ENCODE measurements at places on chromosomes 2 and 18. TPM values are rescaled to one million over a fixed set of nuclear protein-coding genes. Genes with fewer than 3 reads are reported as not detected.

- no peaks in the 10 kb centered on the region for H3K36me3 ChIP-seq
- no peaks in the 10 kb centered on the region for H3K4me1 ChIP-seq
- H3K27ac ChIP-seq = no peak overlapping the region
- no peaks in the 10 kb centered on the region for H3K27me3 ChIP-seq
- no peak overlapping the region for H3K4me3 ChIP-seq
Measured at GRCh38 chr2:204452464-204453023, 92.7 kb upstream of the PARD3B start.

- no peak overlapping the region for H3K27ac ChIP-seq
- H3K36me3 ChIP-seq = no peaks in the 10 kb centered on the region
- no peaks in the 10 kb centered on the region for H3K27me3 ChIP-seq
Measured at GRCh38 chr18:14074187-14074586, 58.0 kb downstream of the ZNF519 start.

DNA sequence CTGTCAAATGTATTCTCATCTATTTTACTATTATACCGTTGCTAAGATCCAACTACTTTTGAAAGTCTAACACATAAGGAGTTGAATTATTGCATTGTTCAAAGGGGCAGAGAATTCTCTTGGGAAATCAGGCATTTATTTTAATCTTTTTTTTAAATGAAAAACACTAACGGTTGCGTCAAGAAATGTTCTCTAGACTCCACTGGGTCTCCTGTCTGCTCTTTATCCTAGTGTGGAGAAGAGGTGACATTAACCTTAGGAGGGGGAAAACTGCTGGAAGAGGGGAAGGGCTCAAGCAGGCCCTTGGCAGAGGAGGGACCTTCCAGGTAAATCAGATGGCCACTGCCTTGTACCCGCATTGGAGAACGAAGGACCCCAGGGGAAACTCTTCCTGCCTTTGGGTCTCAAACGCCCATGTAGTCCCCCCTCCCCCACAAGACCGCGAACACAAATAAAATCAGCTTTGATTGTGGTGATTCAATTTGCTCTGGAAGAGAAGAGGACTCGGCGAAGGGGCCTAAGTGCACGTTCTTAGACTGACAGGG lies 1.1 kb upstream of the APCDD1 start:
- H3K4me1 ChIP-seq = peaks cover 8% of the 10 kb centered on the region
- no peak overlapping the region for H3K27ac ChIP-seq
- peak overlapping the region; percentile 61 for H3K4me3 ChIP-seq
- H3K36me3 ChIP-seq = no peaks in the 10 kb centered on the region

DNA sequence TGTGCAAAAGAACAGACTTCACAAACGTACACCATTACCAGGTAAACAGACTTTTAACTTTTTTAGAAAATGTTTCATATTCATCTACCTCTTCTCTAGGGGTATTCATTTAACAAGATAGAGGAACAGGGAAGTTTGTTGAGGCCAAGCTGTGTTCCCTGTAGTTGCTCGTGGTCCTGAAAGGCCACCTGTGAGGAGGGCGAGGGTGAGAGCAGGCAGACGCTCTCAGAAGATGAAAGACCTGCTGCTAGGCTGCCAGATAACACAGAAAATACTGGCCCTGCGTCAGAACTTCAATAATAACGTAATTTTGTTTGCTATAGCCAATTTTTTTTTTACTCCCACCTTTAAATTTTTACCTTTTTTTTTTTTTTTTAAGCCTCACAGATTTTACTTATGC lies 42.0 kb downstream of the SOCS6 start:
- H3K27ac ChIP-seq = no peak overlapping the region
- H3K4me3 ChIP-seq = no peak overlapping the region
- H3K27me3 ChIP-seq = no peaks in the 10 kb centered on the region

DNA sequence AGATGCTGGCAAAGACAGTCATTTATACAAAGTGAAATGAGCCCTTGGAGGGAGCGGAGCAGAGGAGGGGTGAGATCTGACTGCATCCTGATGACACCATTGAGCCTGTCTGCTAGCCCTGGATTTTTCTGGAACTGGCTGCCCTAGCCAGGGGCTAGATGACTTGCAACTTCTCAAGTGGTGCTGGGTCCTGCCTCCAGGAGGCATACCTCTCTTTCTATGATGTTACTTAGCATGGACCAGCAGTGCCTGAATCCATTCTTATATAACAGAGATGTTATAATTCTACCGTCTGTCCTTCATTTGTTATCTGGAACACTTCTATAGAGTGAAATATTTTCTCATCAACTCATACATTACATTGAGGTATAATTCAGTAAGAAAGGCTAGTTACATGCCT lies 8.5 kb upstream of the TWIST2 start:
- H3K27ac ChIP-seq = no peak overlapping the region
- no peak for DNase-seq
- H3K4me1 ChIP-seq = no peaks in the 10 kb centered on the region
- H3K4me3 ChIP-seq = no peak overlapping the region
- H3K36me3 ChIP-seq = no peaks in the 10 kb centered on the region

- H3K27ac ChIP-seq = no peak overlapping the region
- no peaks in the 10 kb centered on the region for H3K27me3 ChIP-seq
- no peak overlapping the region for H3K4me3 ChIP-seq
- no peak for DNase-seq
- no peaks in the 10 kb centered on the region for H3K36me3 ChIP-seq
- H3K4me1 ChIP-seq = no peaks in the 10 kb centered on the region
Measured at GRCh38 chr2:108392029-108392428, 14.3 kb downstream of the SULT1C4 start.

DNA sequence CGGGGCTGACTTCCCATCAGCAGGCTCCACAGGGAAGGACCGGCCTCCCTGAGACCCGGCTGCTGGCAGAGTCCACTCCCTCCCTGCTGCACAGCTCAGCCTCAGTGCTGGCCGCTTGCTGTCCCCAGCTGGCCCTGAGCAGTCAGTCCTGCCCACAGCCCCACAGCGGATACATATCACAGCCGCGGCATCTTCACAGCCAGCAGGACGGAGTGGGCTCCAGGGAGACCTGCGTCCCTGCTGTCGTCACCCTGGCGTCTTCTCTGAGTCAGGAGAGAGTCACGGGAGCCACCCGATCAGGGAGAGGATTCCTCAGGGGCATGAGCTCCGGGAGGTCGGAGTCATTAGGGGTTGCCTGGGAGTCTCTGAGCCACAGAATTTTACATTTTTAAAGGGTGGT lies 13.1 kb upstream of the SNTG2 start:
- DNase-seq = peak; percentile 39
- peaks cover 5% of the 10 kb centered on the region for H3K4me1 ChIP-seq
- no peak overlapping the region for H3K4me3 ChIP-seq
- H3K27me3 ChIP-seq = no peaks in the 10 kb centered on the region
- H3K36me3 ChIP-seq = no peaks in the 10 kb centered on the region

GRCh38 chr2:237309011-237309410 lies 105.0 kb downstream of the COL6A3 start:
- H3K4me3 ChIP-seq = no peak overlapping the region
- H3K36me3 ChIP-seq = no peaks in the 10 kb centered on the region
- no peaks in the 10 kb centered on the region for H3K4me1 ChIP-seq
- H3K27me3 ChIP-seq = no peaks in the 10 kb centered on the region

Gene SEPTIN10
- total RNA-seq = 93.6 TPM

Gene CHRNG
- not detected for total RNA-seq

Gene ST8SIA5
- 7.0 TPM for total RNA-seq

Gene ADD2
- 170 TPM for total RNA-seq

Gene PXDN
- 131 TPM for total RNA-seq

Gene PDE1A
- 0.15 TPM for total RNA-seq

Gene IL36A
- total RNA-seq = not detected

Gene GMPPA
- total RNA-seq = 34.3 TPM

All from H1 (cell line).